GM12864 (cell line): ENCODE measurements at places on chromosomes 4 and X.

- no peak for DNase-seq
These were observed 31.1 kb downstream of the SYTL4 start for GRCh38 chrX:100700809-100701208.

DNA sequence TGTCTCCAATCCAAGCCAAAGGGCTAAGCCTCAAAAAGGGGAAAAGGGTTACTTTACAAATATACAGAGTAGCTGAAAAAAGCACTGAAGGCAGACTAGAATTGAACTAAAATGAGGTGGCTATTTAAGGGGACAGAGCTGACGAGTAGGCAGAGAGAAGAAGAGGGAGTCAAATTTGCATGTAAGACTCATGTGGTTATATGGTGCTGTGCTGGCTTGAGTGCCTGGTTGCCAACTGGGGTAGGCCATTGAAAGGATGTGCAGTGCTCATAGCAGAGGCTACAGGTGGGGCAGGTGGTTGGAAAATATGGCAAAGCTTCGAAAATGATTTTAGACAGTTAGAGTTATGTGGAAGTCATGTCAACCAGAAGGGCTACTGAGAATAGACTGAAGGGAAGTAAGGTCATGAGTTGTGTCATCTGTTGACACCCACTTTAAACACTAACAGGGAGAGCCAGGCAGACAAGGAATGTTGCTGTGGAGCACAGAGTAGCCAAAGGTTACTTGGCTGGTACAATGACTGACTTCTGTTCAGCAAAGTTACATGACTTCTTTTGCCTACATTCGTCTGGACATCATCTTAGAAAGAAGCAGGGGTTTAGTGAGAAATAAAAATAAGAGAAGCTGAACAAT, 1210.4 kb downstream of the ADGRL3 start:
- no peak for DNase-seq

- no peak for DNase-seq
These were observed 98.9 kb downstream of the FAM13A start for GRCh38 chr4:88958080-88958479.

DNA sequence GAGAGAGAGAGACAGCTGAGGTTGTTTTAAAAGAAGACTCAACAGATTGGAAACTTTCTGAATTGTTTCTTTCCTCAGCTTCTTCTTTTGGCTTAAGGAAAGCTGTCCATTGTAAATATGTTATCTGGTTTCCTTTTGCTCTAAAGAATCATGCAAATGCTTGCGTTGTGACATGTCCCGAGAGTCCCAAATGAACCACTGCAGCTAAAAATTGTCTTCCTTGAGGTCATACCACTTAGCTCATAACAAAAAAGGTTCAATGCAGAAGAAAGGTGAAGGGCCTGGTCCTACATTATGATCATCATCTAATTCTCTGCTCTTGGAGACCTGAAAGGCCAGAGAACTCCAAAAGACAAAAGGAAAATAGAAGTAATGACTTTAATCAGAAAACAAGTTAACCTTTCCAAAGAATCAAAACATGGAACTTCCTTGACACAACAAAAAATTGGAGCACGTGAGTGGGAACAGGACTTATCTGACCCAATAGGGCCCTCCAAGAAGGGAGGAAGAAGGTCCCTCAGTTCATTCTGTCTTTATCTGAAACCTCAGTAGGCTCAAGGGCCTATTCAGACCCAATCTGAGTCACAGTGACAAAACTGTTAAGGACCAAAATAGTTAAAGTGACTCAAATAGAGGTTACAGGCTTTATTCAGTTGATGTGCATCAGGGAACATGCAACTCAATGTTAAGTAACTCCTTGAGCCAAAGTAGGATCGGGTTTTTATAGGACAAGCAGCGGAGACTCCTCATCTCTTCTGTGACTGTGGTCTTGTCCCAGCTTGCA, 14.7 kb upstream of the VSIG1 start:
- no peak for DNase-seq

GRCh38 chr4:73259571-73260090, 1.0 kb upstream of the ANKRD17 start:
- no peak for DNase-seq

GRCh38 chr4:83757121-83757621, 221.3 kb downstream of the GPAT3 start:
- DNase-seq = no peak

GRCh38 chrX:9785254-9785943, 830 bp upstream of the SHROOM2 start:
- DNase-seq = no peak

- DNase-seq = no peak
These were observed 22.4 kb downstream of the RS1 start for GRCh38 chrX:18649498-18649951.

- DNase-seq = no peak
These were observed 131.6 kb downstream of the HMX1 start for GRCh38 chr4:8739820-8740665.

- no peak for DNase-seq
These were observed 28.7 kb upstream of the JAKMIP1 start for GRCh38 chr4:6229095-6229494.

GRCh38 chr4:13540446-13541175, 3.7 kb downstream of the NKX3-2 start:
- no peak for DNase-seq

DNA sequence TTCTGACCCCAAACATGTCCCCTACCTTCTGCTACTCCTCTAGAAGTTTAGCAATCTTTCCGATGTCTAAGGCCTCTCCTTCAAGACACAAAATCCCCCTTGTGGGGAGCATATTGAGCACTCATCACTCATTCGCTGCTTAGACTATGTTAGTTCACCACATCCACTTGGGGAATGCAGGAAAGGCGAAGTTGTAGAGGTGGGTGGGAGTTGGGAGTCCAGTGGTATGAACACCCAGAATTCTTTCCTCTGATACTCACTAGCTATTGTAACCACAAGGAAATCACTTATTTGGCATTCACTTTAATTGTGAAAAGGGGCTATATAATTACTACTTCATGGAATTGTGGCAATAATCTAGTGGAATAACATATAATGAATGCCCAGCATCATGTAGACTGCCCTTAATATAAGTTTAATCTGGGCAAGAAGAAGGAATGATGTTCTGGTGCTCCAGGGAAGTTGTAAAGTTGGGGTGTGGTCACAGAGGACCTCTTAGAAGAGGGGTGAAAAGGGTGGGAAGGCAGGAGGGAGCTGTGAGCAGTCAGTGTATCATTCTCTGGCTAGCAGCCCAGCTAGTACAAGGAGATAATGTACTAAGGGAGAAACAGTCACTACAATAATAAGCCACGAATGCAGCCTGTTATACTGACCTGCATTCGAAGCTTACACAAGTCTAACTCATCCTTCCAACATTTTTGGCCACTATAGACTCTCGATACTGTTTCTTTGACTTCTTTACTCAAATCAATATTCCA, 468.2 kb upstream of the DIPK2B start:
- DNase-seq = no peak

DNA sequence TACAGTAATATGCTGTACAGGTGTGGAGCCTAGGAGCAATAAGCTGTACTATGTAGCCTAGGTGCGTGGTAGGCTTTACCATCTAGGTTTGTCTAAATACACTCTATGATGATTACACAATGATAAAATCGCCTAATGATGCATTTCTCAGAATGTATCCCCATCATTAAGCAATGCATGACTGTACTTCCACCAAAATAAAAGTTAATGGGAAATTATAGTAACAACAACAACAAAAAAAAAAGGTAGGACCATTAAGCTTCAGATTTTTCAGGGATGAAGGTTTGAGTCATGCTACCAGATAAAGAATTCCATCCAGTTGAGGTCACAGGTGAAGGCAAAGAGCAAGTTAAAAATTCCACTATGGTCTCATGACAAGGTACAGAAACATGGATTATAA, 68.2 kb downstream of the MAGEA10 start:
- no peak for DNase-seq

DNA sequence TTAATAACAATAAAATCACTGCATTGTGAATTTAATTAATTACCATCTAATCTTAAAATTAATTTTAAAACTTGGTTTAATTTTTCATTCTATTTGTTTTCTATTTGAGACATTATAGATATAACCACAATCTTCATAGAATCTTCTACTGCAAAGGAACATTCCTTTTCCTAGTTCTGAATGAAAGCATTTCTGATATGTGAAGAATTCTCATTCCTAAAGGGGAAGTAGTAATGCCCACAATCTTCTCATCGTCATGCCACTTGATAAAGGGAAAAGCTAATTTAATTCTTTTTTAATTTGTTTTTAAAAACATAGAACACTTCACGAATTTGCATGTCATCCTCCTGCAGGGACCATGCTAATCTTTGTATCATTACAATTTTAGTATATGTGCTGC, 23.7 kb downstream of the MGARP start:
- DNase-seq = no peak

GRCh38 chr4:56728512-56728911, 47.4 kb upstream of the HOPX start:
- DNase-seq = no peak

GRCh38 chrX:3006495-3006894, at the start of gene ARSH:
ARSH (plus strand) TSS chrX:3006546; CDS start chrX:3006613, 67 bp downstream.
- no peak for DNase-seq

DNA sequence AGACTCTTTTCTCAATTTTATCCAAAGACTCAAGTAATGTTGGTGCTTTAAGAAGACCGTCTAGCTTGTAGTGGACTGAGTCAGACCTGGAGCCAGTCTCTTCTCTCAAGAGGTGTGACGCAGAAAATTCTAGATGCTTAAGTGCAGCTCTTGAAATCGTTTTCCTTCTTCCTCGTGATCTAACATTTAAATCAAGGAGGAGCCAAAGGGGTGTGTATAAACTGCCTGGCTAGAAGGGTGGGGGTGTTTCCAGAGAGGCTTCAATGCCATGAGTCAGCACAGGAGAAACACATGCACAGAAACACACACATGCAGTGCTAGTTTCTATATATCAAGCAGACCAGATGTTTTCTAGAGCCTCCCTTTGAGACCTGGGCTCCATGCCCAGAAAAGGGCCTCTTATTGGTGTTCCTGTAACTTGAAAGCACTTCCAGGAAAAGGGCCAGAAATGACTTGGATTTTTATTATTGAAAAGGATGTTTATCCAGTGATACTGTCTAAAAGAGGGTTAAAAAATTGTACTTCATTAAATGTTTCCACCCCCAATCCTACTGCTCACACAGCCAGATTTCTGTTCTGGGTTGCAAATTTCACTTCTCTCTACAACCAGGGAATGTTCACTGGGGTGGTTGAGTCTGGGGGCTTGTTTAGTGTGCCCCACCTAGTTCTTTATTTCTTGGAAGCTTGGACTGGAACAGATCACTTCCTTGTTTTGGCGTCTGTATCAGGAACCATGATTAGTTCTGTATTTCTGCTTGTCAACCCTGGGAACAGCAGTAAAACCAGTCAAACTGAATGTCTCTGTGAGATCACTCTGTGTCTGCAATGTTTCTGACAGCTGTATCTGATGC, at the start of gene CLIC2:
TSS of gene CLIC2 (minus strand) at position 129 of the 851 bp plus-strand sequence. CDS start 187 bp downstream, outside the sequence.
- DNase-seq = peak; percentile 4

DNA sequence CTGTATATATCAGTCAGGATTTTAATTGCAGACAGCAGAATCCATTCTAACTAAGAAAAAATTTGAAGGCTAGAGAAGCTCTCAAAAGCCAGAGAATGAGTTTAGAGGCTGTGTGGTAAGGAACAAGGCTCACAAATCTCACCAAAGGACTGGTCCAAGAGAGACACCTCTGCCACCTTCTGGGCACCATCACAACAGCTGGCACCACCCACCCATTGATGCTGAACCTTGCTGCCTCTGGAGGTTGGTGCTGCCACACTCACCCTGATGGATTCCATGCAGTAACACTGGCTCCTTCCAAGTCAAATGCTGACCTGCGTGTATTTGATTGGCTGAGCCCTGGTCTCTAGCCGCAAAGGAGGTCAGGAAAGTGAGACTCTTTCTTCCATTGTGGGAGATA, 100.8 kb downstream of the BEND2 start:
- no peak for DNase-seq

- no peak for DNase-seq
These were observed 2265.8 kb upstream of the TENM3 start for GRCh38 chr4:179977378-179977777.

DNA sequence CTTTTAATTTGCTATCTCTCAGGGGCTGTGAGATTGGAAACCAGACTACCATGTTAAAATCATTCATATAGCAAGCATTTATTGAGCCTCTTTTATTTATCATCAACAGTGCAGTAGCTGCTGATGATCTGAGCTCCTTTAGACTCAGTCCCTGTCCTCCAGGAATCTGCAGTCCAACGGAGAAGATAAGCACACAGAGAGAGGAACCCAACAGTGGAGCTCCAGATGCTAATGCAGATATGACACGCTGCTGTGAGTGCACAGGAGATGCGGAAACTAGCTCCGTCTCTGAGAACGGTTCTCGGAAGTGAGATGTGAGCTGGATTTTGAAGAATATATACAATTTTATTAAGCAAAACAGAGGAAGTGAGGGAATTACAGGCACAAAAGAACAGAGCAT, 35.4 kb downstream of the DCHS2 start:
- no peak for DNase-seq

- no peak for DNase-seq
These were observed 102.3 kb downstream of the SCD5 start for GRCh38 chr4:82696117-82696860.

DNA sequence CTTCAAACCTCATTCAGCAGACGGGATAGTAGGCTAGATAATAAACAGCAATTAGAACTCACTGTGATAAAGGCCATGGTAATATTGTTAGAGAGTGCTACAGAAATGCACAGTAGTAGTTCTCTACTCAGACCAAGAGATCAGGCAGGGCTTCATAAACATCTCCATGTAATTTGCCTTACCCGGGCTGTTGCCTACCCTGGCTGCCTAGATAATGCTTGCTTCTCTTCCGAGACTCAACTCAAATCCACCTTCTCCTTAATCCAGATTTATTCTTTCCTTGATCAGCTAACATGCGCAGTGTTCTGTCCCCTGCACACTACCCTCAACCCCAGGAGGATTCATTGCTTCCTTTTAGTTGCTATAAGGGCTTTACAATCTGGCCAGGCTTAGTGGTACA, 21.8 kb downstream of the ANK2 start:
- DNase-seq = no peak

GRCh38 chrX:7045238-7045955, 102.1 kb upstream of the STS start:
- no peak for DNase-seq

- DNase-seq = no peak
These were observed 150.7 kb downstream of the PDGFC start for GRCh38 chr4:156820931-156821330.

GRCh38 chrX:68988865-68989264, 160.0 kb downstream of the EFNB1 start:
- DNase-seq = no peak

DNA sequence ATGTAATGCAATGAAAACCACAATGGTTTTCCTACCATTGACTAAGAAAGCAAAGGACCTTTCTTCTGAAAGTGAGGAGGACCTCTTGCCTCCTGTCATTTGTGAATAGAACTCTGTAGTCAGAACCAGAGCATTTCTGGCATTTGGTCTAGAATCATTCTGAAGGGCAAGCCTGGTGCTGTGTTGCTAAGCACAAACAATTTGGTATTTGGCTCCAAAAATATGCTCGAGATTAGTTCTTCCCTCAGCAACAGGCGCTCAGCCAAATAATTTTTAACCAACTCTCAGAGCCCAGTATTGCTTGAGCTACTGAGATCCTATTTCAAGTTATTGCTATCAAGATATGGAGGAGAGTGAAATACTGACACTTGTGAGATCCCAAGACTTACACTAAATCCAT, 71.0 kb downstream of the SNCA start:
- DNase-seq = no peak

- DNase-seq = no peak
These were observed 5.5 kb upstream of the XAGE2 start for GRCh38 chrX:52363247-52363883.

GRCh38 chr4:119189638-119190037, 22.9 kb upstream of the USP53 start:
- no peak for DNase-seq
